ENCODE measurements at places on chromosomes 5 and 9. TPM values are rescaled to one million over a fixed set of nuclear protein-coding genes. Genes with fewer than 3 reads are reported as not detected.

DNA sequence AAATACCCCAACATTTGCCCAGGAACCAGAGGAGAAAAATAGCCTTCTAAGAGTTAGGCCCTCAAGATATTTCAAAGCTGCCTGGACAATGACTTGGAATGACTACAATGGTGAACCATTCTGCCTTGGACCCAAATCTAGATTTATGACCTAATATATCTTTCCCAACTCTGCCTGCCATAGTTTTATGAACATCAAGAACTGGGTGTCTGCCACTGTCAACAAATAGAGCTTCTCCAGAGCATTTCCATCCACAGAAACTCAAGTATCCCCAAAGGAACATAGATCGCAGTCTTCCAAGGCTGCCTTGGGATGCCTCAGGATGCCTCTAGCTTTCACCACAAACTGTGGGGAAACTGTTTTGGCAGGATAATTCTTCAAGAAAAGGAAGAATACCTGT lies 48.2 kb upstream of the NFIB start:
- H3K4me1 ChIP-seq = no peaks in the 10 kb centered on the region
- no peak for DNase-seq
- no peaks in the 10 kb centered on the region for H3K36me3 ChIP-seq
- peaks cover 3% of the 10 kb centered on the region for H3K27me3 ChIP-seq
- H3K27ac ChIP-seq = no peak overlapping the region
- H3K4me3 ChIP-seq = no peak overlapping the region

GRCh38 chr9:111429175-111429574 lies 55.0 kb downstream of the ECPAS start:
- peaks cover 50% of the 10 kb centered on the region for H3K36me3 ChIP-seq
- no peaks in the 10 kb centered on the region for H3K27me3 ChIP-seq
- no peak overlapping the region for H3K4me3 ChIP-seq
- no peak for DNase-seq
- H3K4me1 ChIP-seq = no peaks in the 10 kb centered on the region

DNA sequence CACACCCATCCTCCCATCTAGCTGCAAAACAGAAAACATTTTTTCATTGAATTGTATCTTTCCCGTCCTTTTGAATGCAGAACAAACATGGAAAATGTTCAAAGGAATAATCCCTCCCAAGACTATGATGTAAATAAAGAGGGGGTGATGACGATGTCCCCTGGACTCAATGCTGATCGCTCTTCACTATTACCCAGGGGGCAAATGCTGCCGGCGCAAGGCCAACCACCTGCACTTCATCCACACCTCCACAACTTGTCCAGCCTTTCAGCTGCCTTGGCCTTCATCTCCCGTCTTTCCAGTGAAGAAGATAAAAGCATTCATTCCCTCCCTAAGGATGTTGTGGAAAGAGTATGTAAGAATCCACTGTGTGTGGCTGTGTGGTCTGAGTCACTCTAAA lies 240.3 kb downstream of the AGTPBP1 start:
- no peak overlapping the region for H3K27ac ChIP-seq
- H3K27me3 ChIP-seq = no peaks in the 10 kb centered on the region
- no peaks in the 10 kb centered on the region for H3K4me1 ChIP-seq
- no peaks in the 10 kb centered on the region for H3K36me3 ChIP-seq

- H3K4me3 ChIP-seq = no peak overlapping the region
- no peak for DNase-seq
- H3K27me3 ChIP-seq = no peaks in the 10 kb centered on the region
- H3K4me1 ChIP-seq = no peaks in the 10 kb centered on the region
- H3K27ac ChIP-seq = no peak overlapping the region
- no peaks in the 10 kb centered on the region for H3K36me3 ChIP-seq
These were observed 744.9 kb downstream of the TAF11L14 start for GRCh38 chr5:18379189-18379588.

DNA sequence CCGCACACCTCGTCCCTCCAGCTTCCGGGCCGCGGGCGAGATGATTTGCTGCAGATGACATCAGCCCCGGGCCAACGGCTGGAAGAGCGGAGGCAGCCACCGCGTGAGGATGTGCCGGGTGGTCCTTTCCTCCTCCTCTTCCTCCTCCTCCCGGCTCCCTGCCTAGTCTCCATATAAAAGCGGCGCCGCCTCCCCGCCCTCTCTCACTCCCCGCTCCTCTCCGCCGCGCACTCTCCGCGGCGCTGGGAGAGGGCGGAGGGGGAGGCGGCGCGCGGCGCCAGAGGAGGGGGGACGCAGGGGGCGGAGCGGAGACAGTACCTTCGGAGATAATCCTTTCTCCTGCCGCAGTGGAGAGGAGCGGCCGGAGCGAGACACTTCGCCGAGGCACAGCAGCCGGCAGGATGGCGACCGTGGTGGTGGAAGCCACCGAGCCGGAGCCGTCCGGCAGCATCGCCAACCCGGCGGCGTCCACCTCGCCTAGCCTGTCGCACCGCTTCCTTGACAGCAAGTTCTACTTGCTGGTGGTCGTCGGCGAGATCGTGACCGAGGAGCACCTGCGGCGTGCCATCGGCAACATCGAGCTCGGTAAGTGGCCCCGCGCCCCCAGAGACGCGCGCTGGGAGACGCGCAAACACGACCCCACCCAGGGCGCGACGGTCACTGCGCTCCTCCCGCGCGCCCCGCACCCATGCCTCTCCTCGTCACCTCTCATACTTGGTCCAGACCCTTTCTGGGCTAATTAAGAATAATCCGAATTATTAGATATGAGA lies at the start of gene MAP1B:
Gene MAP1B (plus strand): TSS at position 345 of the 770 bp plus-strand sequence. CDS start 57 bp downstream, at position 402.
- no peak within 1 kb of the TSS for H3K4me3 ChIP-seq
- no peaks in the 10 kb centered on the region for H3K4me1 ChIP-seq
- DNase-seq = no peak
- H3K36me3 ChIP-seq = no peaks in the 10 kb centered on the region

DNA sequence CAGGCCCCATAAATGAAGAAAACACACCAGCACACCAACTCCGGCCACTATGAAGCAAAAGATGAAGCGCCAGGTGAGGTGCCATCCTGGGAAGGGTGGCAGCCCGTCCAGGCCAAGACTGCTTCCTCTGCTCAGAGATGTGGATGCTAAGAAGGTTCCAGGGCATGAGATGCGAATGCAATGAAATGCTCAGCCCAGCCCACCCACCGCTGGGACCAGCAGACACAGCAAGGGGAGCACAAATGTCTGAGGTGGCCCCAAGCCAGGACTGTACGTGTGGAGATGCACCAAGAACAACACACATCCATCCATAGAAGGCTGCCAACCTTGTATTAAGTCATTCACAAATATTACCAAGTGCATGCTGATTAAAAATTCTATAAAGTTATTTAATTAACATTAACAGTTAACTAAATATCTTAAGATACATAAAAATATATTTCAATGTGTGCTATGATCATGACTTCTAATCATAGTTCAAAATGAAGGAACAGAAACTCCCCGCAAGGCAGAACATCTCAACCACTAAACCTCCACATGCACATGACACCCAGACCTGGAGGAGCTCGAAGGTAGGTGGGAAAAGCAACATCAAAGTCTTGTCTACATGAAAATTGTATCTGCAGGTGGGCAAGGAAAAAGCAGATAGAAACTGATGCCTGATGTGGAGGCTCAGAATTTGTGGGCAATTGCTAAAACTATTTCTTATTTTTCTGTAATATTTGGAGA lies 43.7 kb downstream of the BICD2 start:
- no peak overlapping the region for H3K27ac ChIP-seq
- no peaks in the 10 kb centered on the region for H3K4me1 ChIP-seq
- H3K27me3 ChIP-seq = no peaks in the 10 kb centered on the region
- H3K4me3 ChIP-seq = no peak overlapping the region

GRCh38 chr5:171494452-171495121 lies 75.1 kb downstream of the FGF18 start:
- H3K4me3 ChIP-seq = no peak overlapping the region
- H3K27me3 ChIP-seq = no peaks in the 10 kb centered on the region
- no peak for DNase-seq

GRCh38 chr5:99369797-99370593 lies 441.2 kb upstream of the CHD1 start:
- H3K27ac ChIP-seq = no peak overlapping the region
- no peaks in the 10 kb centered on the region for H3K4me1 ChIP-seq
- H3K36me3 ChIP-seq = no peaks in the 10 kb centered on the region
- no peak overlapping the region for H3K4me3 ChIP-seq
- no peak for DNase-seq
- no peaks in the 10 kb centered on the region for H3K27me3 ChIP-seq

GRCh38 chr9:97243606-97244005 lies 63.9 kb upstream of the CCDC180 start:
- DNase-seq = no peak
- H3K27me3 ChIP-seq = no peaks in the 10 kb centered on the region
- H3K27ac ChIP-seq = no peak overlapping the region
- no peaks in the 10 kb centered on the region for H3K36me3 ChIP-seq
- no peak overlapping the region for H3K4me3 ChIP-seq
- peaks cover 5% of the 10 kb centered on the region for H3K4me1 ChIP-seq

GRCh38 chr5:177003649-177004048 lies 2.9 kb downstream of the UIMC1 start:
- H3K4me1 ChIP-seq = peaks cover 18% of the 10 kb centered on the region
- no peaks in the 10 kb centered on the region for H3K36me3 ChIP-seq
- DNase-seq = no peak
- no peak overlapping the region for H3K4me3 ChIP-seq
- no peaks in the 10 kb centered on the region for H3K27me3 ChIP-seq
- no peak overlapping the region for H3K27ac ChIP-seq

DNA sequence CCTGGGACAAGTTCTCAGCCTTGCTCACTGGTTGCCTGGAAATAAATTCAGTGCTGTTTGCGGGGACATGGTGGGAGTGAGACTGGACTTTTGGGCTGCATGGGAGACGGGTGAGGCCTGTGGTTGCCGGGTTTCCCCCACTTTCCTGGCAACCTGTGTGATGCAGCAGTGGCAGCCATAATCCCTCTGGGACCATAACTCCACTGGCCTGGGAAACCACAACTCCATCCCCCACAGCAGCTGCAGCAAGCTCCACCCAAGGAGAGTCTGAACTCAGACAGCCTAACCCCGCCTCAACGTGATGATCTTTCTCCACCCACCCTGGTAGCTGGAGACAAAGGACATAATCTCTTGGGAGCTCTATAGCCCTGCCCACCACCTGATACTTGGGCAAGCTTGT lies 349.9 kb downstream of the PIK3R1 start:
- H3K36me3 ChIP-seq = no peaks in the 10 kb centered on the region
- DNase-seq = no peak
- H3K27me3 ChIP-seq = no peaks in the 10 kb centered on the region
- no peak overlapping the region for H3K4me3 ChIP-seq

DNA sequence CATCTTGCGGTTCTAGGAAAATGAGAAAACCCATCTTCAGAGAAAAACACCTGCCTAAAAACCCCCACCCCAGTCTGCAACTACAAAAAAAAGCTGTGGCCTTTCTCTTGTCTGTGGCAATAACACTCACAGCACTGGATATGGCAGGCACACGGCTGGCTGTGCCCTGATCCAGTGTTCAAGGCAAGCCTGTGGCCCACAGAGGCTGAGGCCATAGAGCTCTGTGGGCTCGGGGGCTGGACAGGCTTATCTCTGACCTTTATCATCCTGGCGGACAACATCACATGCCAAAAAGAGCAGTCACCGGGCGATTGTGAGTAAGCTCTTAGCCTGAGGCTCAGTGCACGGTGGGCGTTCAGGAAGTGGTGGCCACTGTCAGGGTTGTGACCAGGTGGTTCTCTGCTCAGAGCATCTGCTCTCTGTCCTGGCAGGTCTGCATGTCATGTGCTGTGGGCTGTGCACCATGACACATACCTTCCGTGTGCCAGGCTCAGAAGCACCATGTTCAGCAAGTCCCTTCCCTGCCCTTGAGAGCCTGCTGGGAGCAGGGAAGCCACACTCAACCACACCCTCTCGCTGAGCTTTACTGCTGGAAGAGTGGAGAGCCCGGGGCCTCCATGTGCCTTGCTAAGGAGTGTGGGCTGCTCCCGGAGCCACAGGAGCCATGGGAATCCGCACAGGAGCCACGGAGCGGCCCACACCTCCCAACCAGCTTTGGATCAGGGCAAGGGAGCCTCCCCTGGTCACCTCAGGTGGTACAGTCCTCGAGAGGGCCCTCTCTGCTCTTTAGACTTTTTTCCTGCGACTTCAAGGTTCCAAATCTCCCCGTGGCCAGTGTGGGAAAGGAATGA lies 34.6 kb upstream of the WDR38 start:
- H3K27ac ChIP-seq = no peak overlapping the region
- DNase-seq = no peak
- H3K4me3 ChIP-seq = no peak overlapping the region

- no peaks in the 10 kb centered on the region for H3K36me3 ChIP-seq
- DNase-seq = no peak
- H3K27me3 ChIP-seq = no peaks in the 10 kb centered on the region
- no peak overlapping the region for H3K27ac ChIP-seq
- no peak overlapping the region for H3K4me3 ChIP-seq
- no peaks in the 10 kb centered on the region for H3K4me1 ChIP-seq
These were observed 209.3 kb downstream of the PALM2AKAP2 start for GRCh38 chr9:109989296-109989695.

GRCh38 chr5:145588113-145588512 lies 247.0 kb downstream of the PRELID2 start:
- no peaks in the 10 kb centered on the region for H3K4me1 ChIP-seq
- H3K4me3 ChIP-seq = no peak overlapping the region
- H3K27me3 ChIP-seq = no peaks in the 10 kb centered on the region
- no peak for DNase-seq

GRCh38 chr5:95634081-95634480 lies 12.5 kb upstream of the RFESD start:
- H3K4me3 ChIP-seq = no peak overlapping the region
- H3K4me1 ChIP-seq = peaks cover 6% of the 10 kb centered on the region
- H3K27me3 ChIP-seq = no peaks in the 10 kb centered on the region
- H3K27ac ChIP-seq = no peak overlapping the region
- no peaks in the 10 kb centered on the region for H3K36me3 ChIP-seq

GRCh38 chr5:124040799-124041198 lies 528.8 kb downstream of the CSNK1G3 start:
- H3K4me3 ChIP-seq = no peak overlapping the region
- no peaks in the 10 kb centered on the region for H3K4me1 ChIP-seq
- H3K27ac ChIP-seq = no peak overlapping the region
- H3K36me3 ChIP-seq = no peaks in the 10 kb centered on the region
- no peak for DNase-seq
- H3K27me3 ChIP-seq = no peaks in the 10 kb centered on the region

- H3K27me3 ChIP-seq = no peaks in the 10 kb centered on the region
- H3K4me1 ChIP-seq = no peaks in the 10 kb centered on the region
- no peaks in the 10 kb centered on the region for H3K36me3 ChIP-seq
- no peak overlapping the region for H3K4me3 ChIP-seq
- DNase-seq = no peak
These were observed 365.3 kb downstream of the MTRR start for GRCh38 chr5:8234179-8234770.

DNA sequence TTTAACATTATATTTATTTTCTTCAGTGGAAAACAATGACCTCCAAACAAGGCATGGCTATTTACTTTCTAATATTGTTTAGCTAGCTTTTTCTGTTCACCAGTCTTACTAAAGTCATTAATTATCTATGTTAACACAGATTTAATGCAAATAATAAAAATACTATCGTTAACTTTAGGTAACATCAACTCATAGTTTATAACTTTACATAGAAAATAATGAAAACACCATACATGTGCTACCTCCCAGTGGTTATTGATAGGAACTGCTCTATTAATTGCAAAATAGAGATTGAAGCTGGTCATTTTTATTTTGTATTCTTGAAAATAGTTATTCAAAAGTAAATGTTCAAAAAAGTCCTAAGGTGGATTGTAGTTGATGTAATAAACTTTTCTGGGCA lies 78.3 kb upstream of the HCN1 start:
- H3K4me3 ChIP-seq = no peak overlapping the region
- no peak for DNase-seq
- H3K27ac ChIP-seq = no peak overlapping the region
- H3K27me3 ChIP-seq = no peaks in the 10 kb centered on the region
- no peaks in the 10 kb centered on the region for H3K4me1 ChIP-seq
- H3K36me3 ChIP-seq = no peaks in the 10 kb centered on the region

- no peaks in the 10 kb centered on the region for H3K4me1 ChIP-seq
- H3K36me3 ChIP-seq = no peaks in the 10 kb centered on the region
These were observed 49.7 kb upstream of the MAST4 start for GRCh38 chr5:66546541-66546940.

TMEM174 gene
- not detected for polyA plus RNA-seq

FOXD4L6 gene
- polyA plus RNA-seq = not detected

DDX4 gene
- not detected for polyA plus RNA-seq

MCCC2 gene
- polyA plus RNA-seq = 21.5 TPM

Data from naive thymus-derived CD4-positive, alpha-beta T cell (primary cell).